ENCODE measurements at places on chromosomes 2 and 18.
A peak's percentile ranks its signal among the peaks of the same experiment; 100 is the strongest.

DNA sequence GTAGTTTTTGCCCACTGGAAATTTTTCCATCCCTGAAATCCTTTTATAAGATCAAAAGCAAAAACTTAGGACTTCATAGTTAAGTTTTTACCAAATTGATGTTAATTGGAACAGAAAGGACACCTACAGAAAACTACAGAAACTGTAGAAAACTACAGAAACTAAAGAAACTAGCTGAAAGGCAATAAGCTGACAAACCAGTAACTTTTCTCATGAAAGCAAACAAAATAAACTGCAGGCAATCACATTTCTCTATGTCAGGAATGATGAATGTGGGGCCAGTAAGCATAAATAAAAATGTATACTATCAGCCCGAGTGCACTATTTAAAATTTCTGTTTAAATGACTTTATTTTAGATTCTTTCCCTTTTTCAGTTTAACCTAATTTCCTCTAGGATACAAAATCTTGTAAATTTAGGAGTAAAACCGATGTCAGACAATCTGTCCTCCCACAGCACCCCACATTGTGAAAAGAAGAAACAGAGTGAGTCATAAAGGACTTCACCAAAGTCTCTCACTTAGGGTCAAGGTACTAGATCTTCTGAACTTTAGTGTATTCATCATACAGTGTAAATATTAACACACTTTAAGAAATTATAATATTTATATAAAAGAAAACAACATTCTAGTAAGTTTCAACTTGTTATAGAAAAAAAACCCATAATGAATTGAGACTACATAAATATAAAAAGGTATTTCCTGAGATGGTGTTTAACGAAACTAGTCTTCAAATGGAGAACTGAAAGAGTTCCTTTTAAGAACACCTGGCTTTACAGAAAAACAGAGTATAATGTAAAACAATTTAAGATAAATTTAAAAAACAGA lies 46.6 kb downstream of the USP40 start:
- no peak for DNase-seq

DNA sequence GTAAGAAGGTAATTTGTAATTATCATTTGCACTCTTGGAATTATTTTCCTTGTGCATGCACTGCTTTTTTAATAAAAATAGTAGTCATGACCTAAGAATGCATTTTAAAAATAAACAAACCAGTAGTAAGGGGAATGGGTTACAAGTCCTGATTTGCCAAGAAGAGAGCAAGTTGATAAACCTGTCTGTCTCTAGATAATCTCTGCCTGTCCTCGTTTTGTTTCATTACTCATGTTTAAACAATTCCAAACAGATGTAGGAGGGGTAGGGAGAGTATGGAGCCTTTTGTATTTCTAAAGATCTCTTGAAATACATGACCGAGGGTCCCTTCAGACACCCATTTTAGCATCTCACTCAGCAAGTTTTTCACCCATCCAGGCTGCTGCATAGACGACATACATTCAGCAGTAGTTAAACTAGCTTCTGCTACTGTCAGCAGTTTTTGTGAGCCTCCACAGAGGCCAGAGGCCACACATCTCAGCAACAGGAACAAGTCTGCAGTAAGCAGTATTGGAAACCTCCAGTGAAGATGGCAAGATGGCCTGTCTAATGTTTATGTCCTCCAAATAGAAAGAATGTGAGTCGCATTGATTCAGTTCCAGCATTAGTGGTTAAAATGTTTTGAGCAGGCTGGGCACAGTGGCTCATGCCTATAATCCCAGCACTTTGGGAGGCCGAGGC lies 2.3 kb upstream of the EXOC6B start:
- no peak for DNase-seq

- DNase-seq = peak; percentile 54
Measured at GRCh38 chr18:3453540-3454364, 3.8 kb downstream of the TGIF1 start.

- DNase-seq = peak; percentile 72
Measured at GRCh38 chr2:64203858-64204632, 59.8 kb upstream of the PELI1 start.

GRCh38 chr2:202624133-202624532 lies 10.6 kb upstream of the FAM117B start:
- no peak for DNase-seq
